ENCODE measurements at places on chromosomes 16 and 17.

DNA sequence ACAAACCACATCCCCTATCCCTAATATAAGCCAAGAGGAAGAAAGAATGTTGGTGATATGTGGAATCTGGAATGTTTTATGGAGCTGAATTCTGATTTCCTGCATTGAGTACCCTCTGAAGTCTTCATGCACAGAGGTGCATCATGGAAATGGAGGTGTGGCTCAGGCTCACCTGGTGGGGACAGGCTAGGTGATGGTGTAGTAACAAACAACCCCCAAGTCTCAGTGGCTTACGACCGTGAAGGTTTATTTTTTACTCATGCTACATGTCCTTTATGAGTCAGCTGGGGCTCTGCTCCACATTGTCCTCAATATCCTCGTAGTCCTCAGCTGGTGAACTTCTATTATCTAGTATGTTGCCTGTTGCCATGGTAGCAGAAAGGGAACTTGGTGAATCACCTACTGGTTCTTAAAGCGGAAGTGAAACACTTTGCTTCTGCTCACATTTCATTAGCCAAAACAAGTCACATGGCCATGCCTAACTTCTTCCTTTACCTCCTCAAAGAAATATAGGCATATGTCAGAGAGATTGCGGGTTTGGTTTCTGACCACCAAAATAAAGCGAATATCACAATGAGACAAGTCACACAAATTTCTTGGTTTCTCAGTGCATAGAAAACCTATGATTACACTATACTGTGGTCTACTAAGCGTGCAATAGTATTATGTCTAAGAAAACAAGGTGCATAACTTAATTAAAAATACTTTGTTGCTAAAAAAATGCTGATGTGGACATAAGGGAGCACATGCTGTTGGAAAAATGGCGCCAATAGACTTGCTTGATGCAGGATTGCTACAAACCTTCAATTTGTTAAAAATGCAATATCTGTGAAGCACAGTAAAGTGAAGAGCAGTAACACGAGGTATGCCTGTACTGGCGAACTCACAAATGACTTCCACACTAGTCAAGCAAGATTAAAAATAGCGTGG lies at the start of gene PMFBP1:
TSS of gene PMFBP1 (minus strand) at position 51 of the 930 bp plus-strand sequence. CDS start 947 bp downstream, outside the sequence.
- peak; percentile 67 for DNase-seq

DNA sequence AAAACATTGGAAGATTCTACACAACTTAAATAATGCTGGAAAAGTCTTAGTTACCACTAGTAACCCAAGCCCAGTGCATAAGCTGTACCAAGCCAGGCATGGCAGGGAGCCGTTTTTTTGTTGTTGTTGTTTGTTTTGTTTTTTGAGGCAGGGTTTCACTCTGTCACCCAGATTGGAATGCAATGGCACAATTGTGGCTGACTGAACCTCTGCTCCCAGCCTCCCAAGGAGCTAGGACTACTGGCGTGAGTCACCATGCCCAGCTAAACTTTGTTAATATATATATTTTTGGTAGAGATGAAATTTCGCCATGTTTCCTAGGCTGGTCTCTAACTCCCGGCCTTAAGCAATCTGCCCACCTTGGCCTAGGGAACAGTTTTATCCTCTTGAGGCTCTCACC lies 564 bp upstream of the TMIGD1 start:
- DNase-seq: no peak

DNA sequence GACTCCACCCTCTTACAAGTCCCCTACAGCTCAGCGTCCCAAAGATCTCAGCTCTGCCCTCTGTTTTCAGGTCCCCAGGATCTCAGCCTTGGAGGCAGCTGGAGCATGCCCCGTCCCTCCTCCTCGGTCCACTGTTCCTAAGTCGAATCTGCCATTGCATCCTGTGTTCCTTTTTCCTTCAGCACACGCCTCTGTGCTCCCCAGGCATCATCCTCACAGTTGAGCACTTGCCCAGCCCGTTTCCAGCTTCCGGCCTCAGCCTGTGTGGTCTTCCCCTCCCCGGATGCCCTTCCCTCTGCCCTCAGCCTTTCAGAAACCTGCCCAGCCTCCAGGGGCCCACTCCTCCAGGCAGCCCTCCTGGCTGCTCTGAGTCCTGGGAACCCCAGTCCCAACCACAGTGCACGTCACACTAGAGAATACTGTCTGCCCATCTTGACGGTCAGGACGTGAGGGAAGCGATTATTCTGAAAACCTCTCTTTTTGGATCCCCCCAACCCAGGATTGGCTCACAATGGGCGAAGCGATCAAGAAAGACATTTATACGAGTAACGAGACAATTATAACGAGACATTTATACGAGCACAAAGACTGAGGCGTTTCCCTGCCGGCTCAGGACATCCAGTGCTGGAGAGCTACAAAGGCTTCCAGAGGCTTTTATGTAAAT lies 41.4 kb downstream of the RPH3AL start:
- no peak for DNase-seq

DNA sequence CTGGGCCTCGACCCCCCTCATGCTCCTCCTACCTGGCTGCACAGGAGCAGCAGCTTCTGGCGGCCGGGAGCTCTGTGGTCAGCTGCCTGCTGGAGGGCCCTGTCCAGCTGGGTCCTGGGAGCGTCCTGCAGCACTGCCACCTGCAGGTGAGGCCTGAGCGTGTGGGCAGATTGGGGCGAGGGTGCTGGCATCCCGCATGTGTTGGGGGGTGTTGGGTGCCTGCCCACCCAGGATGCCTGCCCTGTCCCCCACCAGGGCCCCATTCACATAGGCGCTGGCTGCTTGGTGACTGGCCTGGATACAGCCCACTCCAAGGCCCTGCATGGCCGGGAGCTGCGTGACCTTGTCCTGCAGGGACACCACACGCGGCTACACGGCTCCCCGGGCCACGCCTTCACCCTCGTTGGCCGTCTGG lies 16.5 kb downstream of the FCSK start:
- DNase-seq: no peak

- DNase-seq: no peak
Observed at GRCh38 chr16:59369523-59369922, 635.4 kb upstream of the GOT2 start.

GRCh38 chr17:61429274-61429673 lies 22.9 kb upstream of the TBX4 start:
- DNase-seq: no peak

DNA sequence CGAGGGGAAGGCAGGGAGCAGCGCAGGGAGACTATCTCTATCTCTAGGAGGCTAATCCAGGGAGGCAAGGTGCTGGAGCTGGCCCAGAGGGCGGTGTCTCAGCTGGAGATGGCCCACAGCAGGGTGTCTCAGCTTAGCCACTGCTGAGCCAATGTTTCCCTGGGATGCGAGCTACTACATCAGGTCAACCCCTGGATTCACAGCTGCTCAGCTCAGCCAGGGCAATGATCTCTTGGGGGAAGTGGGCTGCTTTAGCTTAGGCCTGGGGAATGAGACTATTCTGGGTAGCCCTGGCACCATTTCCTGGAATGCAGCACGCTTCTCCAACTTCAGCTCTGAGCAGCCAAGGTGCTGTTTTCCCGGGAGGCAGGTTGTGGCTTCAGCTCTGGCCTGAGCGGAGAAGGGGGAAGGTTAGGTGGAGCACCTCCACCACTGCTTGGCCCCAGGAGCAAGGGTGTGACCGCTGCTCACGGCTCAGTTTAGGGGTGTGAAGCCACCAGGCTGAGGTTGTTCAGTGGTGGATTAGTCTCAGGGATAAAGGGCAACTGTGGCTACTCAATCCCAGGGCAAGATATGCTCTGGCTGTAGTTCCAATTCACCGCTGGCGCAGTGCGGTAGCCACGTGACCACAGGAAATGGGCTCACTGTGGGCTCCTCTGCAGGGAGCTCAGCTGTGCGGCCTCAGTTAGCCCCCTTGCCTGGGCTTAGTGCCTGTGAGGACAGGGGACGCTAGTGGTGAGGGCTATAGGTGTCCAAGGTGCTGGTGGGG lies 5.2 kb upstream of the PRSS21 start:
- DNase-seq: no peak

DNA sequence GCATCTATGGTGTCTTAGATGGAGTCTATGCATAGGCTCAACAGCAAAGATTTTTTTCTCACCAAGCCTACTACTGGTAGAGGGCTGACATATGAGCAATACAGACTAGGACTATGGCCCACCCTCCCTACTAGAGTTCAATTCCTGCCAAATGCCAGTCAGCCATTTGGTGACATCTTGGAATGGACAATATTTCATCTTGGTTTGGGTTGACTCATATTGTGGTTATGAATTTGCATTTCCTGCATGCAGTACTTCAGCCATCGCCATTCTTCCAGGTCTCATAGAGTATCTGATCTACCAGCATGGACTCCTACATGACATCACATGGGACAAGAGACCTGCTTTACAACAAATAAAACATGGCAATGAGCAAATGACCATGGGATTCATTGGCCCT lies 778.1 kb upstream of the SOX9 start:
- DNase-seq: peak; percentile 48

Data from fibroblast of skin of right quadriceps (primary cell).